MV-4-11 (cell line): ENCODE measurements at places on chromosomes 4 and X.

DNA sequence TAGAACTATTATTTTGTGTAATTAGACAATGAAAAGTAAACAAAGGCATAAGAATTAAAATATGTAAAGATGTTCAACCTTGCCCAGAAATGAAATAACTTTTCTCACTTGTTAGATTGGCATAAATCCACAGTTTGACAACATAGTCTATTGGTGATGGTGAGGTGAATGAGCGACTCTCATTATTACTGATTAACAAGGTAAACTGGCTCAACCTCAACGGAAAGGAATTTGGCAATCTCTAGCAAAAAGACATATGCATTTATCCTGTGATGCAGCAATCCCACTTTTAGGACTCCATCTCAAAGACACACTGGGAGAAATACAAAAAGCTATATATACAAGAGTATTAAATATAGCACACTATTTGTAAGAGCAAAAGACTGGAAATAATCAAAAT is 22.3 kb downstream of the UBA6 start:
- DNase-seq = no peak

GRCh38 chrX:112233164-112233563 is 150.6 kb upstream of the TRPC5 start:
- no peak for DNase-seq

DNA sequence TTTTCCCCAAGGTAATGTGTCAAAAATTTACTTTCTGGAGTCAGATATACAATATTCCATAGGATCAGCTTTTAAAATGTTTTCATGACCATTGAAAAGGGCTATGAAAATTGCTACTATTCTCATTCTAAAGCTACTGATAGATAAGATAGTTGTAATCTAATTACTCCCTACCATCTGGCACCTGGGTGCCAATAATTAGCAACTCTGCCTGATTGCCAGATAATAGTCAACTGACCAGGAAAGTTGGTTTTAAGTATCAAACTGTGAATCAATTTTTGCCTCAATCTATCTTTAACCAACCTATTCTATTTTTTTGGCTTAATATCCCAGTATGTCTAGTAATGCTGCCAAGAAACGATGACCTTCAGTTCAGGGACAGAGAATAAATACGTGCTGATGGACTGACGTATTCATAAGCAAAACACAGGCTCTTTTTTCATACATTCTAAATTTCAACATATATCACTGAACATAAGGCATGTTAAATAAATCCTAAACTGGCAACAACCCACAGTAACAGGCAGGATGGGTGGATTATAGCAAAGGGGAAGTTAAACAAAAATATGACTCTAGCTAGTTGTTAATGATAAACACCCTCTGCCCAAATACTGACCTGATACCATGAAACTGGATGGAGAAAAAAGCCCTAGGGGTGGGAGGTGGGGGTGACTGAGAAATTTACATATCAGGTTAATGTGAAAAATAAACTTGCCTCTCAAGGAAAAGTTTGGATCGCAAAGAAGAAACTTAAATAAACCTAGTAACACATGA is 18.2 kb downstream of the SH3RF1 start:
- DNase-seq = peak; percentile 83

- no peak for DNase-seq
Observed at GRCh38 chrX:123322536-123322935, 138.5 kb downstream of the GRIA3 start.

DNA sequence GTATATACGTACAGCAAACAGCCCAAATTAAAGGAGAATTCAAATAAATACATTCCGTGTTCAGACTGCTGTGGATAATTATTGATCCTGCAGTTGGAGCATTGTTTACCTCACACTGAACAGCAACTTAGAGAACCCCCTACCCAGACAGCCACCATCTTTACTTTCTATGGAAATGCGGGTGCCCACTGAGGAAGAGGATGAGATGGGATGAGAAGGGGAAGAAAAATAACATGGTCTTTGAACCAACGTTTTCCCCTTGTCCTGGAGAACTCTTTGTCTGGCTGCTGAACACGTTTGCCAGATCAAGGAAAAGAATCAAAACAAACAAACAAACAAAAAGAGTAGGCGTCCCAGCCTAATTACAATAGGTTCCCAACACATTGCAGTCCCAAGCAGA is 1.5 kb downstream of the TSPAN5 start:
- DNase-seq = no peak

GRCh38 chr4:14771094-14771493 is 231.2 kb upstream of the CPEB2 start:
- no peak for DNase-seq

DNA sequence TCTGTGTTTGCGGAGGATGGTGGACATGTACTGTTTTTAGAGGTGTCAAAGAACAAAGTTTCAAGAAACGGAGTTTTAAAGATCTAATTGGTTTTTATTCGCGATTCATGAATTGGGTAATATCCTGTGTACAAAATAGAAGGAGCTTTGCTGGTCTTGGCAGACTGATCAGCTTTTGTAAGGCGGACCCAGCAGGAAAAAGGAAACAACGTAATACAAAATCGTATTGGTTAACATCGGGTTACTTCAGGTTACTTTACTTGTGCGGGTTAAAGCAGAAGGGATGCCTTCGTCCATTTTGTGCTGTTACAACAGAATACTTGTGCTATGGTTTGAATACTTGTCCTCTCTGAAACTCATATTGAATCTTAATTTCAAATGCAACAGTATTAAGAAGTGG is 11.4 kb upstream of the NYX start:
- peak; percentile 69 for DNase-seq

- no peak for DNase-seq
Observed at GRCh38 chr4:141731481-141731880, 95.1 kb downstream of the IL15 start.

GRCh38 chr4:152296386-152296785 is 239.5 kb downstream of the FBXW7 start:
- DNase-seq = no peak

DNA sequence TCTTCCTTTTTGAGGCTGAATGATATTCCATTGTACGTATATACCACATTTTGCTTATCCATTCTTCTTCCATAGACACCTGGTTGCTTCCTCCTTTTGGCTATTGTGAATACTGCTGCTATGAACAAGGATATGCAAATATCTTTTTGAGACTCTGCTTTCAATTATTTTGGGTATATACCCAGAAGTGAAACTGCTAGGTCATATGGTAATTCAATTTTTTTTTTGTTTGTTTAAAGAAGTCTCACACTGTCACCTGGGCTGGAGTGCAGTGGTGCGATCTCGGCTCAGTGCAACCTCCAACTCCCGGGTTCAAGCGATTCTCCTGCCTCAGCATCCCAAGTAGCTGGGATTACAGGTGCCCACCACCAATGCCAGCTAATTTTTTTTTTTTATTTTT is 75.3 kb downstream of the METTL14 start:
- DNase-seq = no peak

- no peak for DNase-seq
Observed at GRCh38 chr4:185838514-185839193, 26.7 kb upstream of the SORBS2 start.

GRCh38 chrX:132590350-132591026 is 101.7 kb upstream of the MBNL3 start:
- no peak for DNase-seq

GRCh38 chr4:106583567-106583966 is 215.0 kb upstream of the GIMD1 start:
- DNase-seq = peak; percentile 97

DNA sequence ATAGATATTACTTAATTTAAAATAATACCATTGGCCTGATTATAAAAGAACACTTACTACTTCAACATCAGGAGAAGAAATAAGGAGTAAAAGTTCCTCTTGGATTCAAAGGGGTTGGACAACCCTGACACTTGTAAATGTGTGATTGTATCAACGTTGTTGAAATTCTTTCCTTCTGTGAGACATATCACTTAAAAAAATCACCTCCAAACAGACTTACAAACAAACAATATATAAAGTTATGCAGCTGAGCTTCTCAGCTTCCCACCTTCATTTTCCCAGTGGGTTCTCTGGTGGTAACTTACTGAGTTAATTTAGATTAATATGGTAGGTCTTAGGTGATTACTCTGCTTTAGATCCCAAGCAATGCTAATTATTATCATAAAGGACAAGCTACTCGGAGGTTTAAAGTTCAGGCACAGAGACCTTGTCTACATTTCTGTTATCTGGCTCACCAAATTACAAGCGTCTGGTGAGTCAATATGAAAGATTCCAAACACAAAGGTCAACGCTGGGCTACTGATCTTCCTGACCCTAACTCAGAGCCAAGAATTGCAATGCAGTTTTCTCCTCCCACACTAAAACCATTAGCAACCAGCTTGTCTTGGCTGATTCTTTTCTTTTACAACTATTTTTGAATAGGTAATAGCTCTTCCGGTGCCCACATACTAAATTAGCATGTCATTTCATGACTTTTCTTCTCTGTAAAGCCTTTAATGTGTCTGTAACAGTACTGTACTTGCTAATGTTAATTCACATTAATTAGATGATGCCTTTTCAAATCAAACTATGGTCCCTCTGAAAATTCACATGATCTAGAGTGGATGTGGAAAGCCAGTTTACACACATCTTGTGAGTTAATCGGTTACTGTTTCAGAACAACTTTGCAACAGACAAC is 157.6 kb downstream of the RASL11B start:
- DNase-seq = no peak

DNA sequence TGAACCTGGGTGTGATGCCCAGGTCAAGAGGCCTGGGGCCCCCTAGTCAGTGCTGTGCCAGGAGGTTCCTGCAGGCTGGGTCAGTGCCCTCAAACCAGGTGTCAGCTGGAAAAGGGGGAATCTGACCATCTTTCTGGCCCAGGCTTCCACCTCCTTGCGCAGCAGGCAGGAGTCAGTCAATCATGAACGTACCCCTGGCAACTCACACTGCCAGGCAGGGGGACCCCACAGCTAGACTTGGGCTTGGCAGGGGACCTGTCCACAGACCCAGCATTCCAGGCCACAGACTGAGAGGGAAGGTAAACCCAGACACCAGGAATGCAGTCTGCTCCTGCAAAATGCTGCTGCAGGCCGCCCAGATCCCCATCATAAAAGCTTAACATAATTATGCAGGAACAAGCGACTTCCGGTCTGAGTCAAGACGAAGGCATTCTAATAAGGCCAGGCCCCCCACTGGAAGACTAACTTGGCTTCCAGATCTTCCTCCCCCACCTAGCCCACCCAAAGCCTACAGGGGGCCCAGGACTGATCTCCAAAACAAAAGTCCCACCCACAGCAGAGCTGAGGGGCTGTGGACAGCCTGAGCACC is 156.3 kb downstream of the BCOR start:
- DNase-seq = no peak

DNA sequence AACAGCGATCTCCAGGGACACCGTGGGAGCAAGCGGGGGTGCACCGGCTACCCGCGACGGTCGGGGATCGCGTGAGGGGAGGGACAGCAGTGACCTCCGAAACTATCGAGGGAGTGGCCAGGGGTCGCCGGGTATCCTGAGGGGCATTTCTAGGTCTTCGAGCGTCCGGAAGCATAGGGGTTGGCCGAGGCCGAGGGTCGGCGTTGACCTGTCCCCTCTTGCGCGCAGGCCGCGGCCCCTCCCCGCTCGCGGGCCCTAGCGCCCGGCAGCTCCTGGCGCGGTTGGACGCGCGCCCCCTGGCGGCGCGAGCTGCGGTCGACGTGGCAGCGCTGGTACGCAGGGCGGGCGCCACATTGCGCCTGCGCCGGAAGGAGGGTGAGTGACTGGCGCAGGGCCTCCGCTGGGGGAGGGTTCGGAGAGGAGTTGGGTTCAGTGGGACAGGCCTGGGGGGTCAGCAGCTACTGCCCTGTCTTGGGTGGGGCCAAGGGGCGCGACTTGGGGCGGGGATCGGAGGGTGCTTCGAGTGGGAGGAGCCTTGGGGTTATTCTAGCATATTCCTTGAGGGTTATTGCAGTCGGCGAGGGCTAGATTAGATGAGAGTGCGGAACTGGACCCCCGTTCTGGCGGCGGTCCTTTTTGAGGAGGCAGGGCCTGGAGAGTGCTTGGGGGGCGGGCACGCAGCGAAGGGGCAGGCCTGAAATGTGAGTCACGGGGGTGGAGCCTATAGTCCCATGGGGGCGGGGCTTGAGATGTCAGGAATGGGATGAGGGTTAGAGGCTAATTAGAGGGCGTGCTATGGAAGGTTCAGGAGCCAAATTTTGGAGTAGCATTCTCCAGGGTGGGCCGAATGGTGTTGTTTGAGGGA is 1.2 kb downstream of the MAGIX start:
- DNase-seq = peak; percentile 89

GRCh38 chr4:55446578-55446922 is 50.8 kb downstream of the TMEM165 start:
- no peak for DNase-seq

- no peak for DNase-seq
Observed at GRCh38 chr4:119329835-119330620, 8.1 kb upstream of the FABP2 start.

- DNase-seq = peak; percentile 1
Observed at GRCh38 chr4:73272816-73273215, 14.2 kb upstream of the ANKRD17 start.

GRCh38 chr4:52982255-52982945 is 120.3 kb downstream of the RASL11B start:
- peak; percentile 22 for DNase-seq

DNA sequence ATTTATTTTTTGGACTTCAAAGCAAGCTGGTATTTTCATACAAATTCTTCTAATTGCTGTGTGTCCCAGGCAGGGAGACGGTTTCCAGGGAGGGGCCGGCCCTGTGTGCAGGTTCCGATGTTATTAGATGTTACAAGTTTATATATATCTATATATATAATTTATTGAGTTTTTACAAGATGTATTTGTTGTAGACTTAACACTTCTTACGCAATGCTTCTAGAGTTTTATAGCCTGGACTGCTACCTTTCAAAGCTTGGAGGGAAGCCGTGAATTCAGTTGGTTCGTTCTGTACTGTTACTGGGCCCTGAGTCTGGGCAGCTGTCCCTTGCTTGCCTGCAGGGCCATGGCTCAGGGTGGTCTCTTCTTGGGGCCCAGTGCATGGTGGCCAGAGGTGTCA is 15.3 kb downstream of the FGFR3 start:
- DNase-seq = no peak

- peak; percentile 51 for DNase-seq
Observed at GRCh38 chrX:78658845-78659744, at the start of gene RTL3. Gene RTL3, minus strand, starts transcription at chrX:78659328. Its CDS starts 908 bp downstream, at chrX:78658420.

DNA sequence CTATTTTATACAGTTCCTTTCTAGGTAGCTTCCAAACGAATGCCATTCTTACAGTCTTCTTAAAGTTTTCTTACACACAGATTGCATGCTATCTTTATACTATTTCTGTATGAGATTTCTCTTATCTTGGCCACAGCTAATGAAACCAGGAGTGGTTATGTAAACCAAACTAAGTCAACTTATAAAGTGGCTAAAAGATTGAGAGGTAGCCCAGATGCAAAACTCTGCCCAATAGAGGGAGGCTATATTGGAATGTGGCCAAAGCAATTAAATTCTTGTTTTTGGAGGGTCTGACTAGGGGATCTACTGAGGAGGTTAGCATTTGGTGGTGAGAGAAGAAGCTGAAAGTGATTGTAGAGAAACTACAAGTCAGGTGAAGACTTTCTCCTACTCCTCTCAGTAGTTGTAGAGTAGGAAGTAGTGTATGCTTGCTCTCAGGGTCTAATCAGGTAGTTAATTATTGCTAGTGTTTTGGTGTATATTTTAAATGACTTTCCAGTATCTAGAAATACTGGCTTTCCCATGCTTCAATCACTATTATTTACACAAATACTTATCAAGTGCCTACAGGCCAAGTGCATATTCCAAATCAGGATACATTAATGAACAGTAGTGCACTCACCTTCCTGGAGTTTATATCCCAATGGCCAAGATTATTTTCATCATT is 104.2 kb upstream of the HPGD start:
- DNase-seq = no peak

GRCh38 chr4:23932901-23933308 is 43.1 kb upstream of the PPARGC1A start:
- no peak for DNase-seq

GRCh38 chrX:68332201-68332731 is 101.0 kb downstream of the OPHN1 start:
- no peak for DNase-seq

GRCh38 chr4:109947457-109947856 is 34.8 kb downstream of the EGF start:
- DNase-seq = no peak
